ENCODE measurements at places on chromosomes 13 and 19. TPM values are rescaled to one million over a fixed set of nuclear protein-coding genes. Genes with fewer than 3 reads are reported as not detected.
A peak's percentile ranks its signal among the peaks of the same experiment; 100 is the strongest.

DNA sequence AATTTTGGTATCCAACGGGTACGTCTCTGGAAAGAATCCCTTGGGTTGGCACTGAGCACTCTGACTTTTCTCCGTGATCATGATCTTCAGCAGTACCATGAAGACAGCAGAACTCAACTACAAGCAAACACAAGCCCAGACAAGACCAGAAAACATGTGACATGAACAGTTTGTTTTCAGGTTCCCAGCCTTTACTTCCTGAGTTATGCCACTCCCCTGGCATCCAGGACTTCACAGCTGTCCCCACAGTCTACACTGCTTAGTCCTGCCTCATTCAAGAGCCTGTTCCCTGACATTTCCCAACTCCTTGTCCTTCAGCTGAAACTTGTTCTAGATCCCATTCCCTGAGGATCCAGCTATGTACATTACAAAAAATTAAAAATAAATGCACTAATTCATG is 4.9 kb upstream of the N4BP2L1 start:
- no peak for DNase-seq

GRCh38 chr13:30159446-30159839 is 147.9 kb downstream of the KATNAL1 start:
- no peak for DNase-seq

GRCh38 chr13:110560601-110561343 is 750 bp downstream of the RAB20 start:
- peak; percentile 29 for DNase-seq

DNA sequence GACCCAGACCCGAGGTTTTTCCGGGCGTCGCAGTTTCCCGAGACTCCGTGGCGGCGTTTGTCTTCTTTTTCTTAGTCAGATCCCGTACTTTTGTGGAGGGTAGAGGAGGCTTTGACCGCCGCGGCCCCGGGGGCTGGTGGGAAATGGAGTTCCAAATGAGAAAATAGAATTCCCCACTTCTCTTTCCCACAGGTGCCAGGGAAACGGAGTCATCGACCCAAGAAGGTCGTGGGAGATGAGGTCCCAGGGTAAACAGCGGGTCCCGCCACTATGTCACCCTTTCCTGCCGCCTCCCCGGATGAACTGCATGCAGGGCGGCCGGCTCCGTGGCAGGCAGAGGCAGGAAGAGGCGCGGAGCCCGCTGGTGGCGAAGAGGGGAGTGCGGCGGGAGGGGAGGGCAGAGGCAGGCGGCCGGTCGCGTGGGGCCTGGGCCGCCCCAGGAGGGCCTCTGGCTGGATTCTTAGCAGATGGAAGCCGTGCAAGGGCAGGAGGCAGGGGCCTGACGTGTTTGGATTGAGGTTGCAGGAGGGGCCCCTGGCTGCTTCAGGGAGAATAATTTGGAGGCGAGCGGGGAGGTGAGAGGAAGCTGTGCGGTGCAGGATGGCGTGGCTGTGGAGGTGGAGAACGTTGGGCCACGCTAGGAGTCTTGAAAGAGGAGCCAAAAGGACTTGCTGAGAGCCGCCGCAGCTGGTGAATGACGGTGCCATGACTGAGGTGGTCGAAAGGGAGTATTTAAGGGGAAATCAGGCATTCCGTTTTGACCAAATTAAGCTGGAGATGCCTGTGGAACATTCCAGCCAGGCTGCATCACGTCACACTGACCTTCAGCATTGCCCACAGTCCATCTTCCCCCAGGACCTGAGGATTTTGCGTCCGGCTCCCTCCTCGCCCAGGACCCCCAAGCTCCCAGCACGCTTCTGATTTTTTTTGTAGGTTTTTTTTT is 11.7 kb downstream of the CYTH2 start:
- DNase-seq = peak; percentile 56

GRCh38 chr19:16382775-16383543 is 58.3 kb downstream of the KLF2 start:
- DNase-seq = peak; percentile 90

DNA sequence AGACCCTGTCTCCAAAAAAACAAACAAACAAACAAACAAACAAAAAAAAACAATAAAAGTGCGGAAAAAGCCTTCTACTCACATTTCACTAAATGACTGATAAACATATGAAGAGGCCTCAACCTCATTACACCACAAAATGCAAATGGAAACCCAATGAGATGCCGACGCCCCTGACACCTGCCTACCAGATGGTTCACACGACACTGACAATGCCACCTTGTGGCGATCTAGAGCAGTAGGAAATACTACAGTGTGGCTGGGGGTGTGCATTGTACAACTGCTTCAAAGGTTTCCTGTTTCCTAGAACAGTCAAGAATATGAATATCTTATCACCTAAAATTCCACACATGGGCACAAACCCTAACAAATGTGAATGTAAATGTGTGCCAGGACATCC is 14.0 kb downstream of the SCGB2B2 start:
- no peak for DNase-seq

DNA sequence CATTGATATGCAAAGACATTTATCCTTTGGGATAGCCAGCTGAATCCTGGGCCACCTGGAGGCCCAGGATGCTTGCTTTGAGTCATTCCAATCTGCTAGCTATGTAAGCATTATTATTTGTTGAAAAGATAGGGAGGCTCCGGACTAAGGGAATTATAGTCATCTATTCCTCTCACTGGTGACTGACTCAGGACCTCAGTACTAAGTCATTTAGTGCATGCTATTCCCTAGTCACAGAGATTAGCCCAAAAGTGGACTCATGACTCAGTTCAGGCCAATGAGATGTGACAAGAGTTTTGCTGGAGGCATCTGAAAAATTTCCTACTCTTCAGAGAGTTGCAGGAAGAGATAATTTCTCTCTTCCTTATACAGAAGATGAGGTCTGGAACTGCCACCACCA is 67.9 kb upstream of the ITM2B start:
- DNase-seq = no peak

DNA sequence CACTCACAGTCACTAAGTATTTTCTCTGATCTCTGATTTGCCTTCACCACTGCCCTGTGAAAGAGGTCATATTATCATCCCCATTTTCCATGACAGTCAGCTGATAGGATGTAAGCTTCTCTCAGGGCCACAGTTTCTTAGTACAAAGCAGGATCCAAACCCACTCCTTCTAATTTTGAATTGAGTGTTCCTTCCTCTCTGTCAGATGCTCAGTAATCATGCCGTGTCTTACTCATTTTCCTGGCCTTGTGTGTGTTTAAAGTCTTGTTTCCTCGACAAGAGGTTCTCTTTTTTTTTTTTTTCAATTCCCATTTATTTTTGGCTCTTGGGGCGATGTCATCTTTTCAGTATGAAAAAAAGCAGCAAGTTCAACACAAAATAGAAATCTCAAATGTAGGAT is 72.3 kb downstream of the NAA16 start:
- DNase-seq = no peak

- DNase-seq = no peak
Observed at GRCh38 chr19:35168196-35168595, 13.7 kb downstream of the FXYD5 start.

GRCh38 chr13:48131533-48131932 is 36.6 kb upstream of the MED4 start:
- DNase-seq = no peak

Gene KL
- total RNA-seq = 1.2 TPM

Gene STK24
- total RNA-seq = 66.2 TPM

GRCh38 chr13:87235621-87236020 is 435.6 kb upstream of the SLITRK5 start:
- no peak for DNase-seq

DNA sequence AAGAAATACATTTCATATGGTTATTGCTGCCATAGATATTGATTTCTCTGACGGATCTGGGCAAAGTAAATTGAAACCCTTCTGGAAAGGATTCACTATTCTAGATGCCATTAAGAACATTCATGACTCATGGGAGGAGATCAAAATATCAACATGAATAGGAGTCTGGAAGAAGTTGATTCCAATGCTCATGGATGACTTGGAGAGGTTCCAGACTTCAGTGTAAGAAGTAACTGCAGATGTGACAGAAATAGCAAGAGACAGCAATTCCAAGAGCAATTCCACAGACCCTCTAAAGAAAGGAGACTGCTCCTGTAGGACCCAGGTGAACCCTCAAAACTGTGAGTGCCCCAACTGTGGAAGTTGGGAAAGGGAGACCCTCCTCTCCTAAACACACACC is 30.9 kb upstream of the KCTD12 start:
- DNase-seq = no peak

DNA sequence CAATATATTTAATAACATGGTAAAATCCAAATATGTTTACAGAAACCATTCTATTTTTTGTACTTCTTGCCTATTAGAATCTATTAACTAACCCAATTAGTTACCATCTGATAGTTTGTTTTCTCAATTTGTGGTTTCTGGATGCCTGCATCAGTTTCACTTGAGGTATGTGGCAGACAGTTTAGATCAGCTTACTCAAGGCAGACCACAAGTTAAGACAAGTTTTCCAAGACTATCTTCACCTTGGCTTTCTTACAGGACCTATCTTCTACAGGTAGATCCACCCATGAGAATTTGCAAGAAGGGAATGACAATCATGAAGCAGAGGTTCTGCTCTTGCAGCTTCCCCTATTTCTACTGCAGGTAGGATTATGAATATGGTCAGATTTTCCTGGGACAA is 458.6 kb downstream of the DACH1 start:
- DNase-seq = no peak

Gene SEMA6B
- total RNA-seq = 7.2 TPM

DNA sequence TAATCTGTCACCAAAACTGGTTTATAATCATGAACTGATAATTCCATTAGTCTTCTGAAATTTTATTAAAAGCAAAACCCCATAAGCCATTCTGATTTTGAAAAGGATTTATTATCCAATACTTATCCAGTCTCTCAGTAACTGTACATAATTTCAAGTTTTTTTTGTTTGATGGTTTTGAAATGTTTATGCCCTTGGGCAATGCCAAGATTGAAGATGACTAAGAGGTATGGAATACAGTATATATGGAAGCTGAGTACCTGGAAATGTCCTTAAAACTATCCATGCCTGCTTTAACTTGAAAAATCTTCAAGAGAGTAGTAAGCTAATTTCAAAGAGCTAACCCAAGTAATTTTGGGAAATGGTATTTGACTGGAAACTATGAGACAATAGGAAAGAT is 1.8 kb upstream of the NEK5 start:
- no peak for DNase-seq

- DNase-seq = no peak
Observed at GRCh38 chr13:108960006-108960405, 330.6 kb downstream of the MYO16 start.

GRCh38 chr19:29245215-29245614 is 32.3 kb upstream of the UQCRFS1 start:
- DNase-seq = no peak

DNA sequence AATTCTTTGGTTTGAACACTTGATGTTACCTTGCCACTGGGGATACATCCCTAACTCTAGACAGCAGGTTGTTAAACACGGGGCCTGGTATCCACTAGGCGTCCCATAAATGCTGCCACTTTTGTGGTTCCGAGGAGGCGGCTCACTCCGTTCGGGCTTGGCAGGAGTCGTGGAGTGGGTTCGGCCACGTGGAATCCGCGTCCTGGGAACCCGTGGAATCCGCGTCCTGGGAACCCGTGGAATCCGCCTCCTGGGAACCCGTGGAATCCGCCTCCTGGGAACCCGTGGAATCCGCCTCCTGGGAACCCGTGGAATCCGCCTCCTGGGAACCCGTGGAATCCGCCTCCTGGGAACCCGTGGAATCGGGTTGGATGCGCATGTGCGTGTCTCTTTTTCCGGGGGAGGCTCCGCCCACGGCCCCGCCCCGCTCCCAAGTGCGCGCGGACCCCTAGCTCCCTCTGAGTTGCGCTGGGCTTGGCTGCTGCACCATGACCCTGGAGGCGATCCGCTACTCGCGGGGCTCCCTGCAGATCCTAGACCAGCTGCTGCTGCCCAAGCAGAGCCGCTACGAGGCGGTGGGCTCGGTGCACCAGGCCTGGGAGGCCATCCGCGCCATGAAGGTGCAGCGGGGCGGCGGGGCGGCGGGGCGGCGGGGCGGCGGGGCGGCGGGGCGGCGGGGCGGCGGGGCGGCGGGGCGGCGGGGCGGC is at the start of gene MRI1:
Gene MRI1, plus strand, starts transcription at position 422 of the 707 bp plus-strand sequence. Its CDS starts 67 bp downstream, at position 489.
- peak; percentile 84 for DNase-seq

DNA sequence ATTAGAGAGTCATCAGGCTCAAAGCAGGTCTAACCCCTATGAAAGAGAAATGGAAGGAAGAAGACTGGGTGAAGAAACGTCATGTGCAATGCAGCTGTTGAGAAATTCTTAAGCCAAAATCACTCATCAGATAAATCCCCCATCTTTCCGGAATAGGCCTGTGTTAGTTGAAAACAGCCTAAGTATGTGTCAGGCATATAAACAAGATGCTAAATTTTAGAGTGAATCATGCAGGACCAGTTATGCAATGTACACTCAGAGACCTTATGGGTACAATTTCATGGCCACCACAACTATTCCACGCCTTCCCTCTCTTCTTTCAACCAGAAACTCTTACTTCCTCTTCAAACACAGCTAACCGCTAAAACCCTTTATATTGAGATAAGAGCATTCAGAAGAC is 717.7 kb upstream of the ATXN8OS start:
- no peak for DNase-seq

- no peak for DNase-seq
Observed at GRCh38 chr13:103516015-103516795, 450.0 kb upstream of the SLC10A2 start.

Gene PGLYRP1
- not detected for total RNA-seq

- no peak for DNase-seq
Observed at GRCh38 chr19:1468821-1469254, 10.2 kb downstream of the C19orf25 start.

GRCh38 chr13:43728421-43728820 is 58.4 kb downstream of the ENOX1 start:
- no peak for DNase-seq

DNA sequence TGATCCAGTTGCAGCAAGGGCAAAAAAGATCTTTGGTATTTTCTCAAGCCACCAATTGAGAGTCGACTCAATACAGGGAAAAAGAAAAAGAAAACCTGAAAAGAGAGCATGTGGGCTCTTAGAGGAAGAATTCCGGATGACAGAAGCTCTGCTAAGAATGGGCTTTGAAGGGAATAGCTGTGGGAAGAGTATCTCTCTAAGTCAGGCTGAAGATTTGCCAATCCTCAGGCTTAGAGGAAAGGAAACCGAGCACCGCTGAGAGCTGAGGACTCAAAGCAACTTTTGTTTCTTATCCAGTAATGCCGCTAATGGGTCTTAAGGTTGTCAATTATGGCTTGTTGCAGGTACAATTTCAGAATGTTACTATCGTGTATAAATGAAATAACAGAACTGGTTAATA is 166.4 kb downstream of the EFNB2 start:
- DNase-seq = no peak

GRCh38 chr13:114311387-114311786 is 2.9 kb upstream of the CHAMP1 start:
- DNase-seq = no peak

DNA sequence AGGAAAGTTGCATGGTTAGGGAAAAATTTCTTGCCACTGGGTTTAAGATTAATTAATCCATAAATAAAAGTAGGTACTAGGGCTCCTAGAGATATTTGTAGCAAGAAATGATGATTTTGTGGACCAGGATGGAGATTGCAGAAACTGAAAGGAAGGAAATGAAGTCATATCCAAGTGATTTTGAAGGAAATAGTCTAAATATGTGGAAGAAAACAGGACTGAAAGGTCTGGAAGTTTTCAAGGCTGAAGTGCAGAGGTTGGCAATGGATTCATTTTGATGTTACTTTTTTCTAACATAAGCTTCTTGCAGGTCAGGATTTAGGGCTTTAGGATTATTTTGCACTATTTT is 52.8 kb downstream of the SOX21 start:
- DNase-seq = no peak

- peak; percentile 68 for DNase-seq
Observed at GRCh38 chr13:31982540-31982939, 49.0 kb upstream of the FRY start.

Gene C13orf46
- 0.33 TPM for total RNA-seq

GRCh38 chr19:49436381-49437017 is 4.8 kb downstream of the SLC17A7 start:
- no peak for DNase-seq

GRCh38 chr19:38849860-38850435 is at the start of gene HNRNPL:
HNRNPL (minus strand) TSS chr19:38849986; CDS start chr19:38849966, 20 bp downstream.
- peak; percentile 99 for DNase-seq
